Colonic mucosa (tissue), 4 donors: ENCODE measurements at places on chromosomes 7 and 10. TPM values are rescaled to one million over a fixed set of nuclear protein-coding genes. Genes with fewer than 3 reads are reported as not detected.

- no peak for DNase-seq
Observed at GRCh38 chr10:87921931-87922688, 58.7 kb downstream of the PTEN start.

DNA sequence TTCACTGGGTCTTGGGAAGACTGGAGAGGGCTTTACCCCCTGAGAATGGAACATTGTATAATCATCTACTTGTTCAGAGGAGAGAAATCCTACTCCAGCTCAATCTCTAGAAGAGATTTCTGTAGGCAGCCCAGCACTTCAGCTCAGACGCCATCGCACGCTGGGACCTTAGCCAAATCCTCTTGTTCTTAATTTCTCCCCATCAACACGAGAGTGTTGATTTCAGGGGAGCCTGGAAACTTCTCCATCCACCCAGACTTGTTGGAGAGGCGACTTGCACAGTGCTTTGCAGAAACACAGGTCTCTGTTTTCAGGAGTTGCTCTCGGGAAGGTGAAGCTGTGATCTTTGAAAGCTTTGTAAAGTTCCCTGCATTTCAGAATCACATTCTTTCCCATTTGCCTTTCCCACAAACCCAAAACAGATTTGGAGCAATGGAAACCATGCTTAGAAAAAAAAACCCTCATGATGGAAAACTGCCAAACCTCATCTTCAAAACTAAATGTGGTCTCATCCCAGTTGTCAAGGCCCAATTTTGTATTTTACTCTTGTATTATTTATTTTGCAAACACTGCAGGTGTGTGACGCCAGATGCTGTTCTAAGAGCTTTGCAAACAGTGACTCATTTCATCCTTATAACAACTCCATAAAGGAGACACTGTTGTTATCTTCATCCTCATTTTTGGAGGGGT is 60.9 kb downstream of the CALML3 start:
- DNase-seq = no peak

GRCh38 chr10:77899690-77900089 is 26.9 kb downstream of the DLG5 start:
- DNase-seq = no peak

- peak; percentile 64 for DNase-seq
Observed at GRCh38 chr10:109974504-109975191, 33.1 kb upstream of the ADD3 start.

GRCh38 chr10:122349758-122350369 is 24.6 kb upstream of the PLEKHA1 start:
- DNase-seq = no peak

- no peak for DNase-seq
Observed at GRCh38 chr7:16514271-16514670, 12.4 kb upstream of the LRRC72 start.

DNA sequence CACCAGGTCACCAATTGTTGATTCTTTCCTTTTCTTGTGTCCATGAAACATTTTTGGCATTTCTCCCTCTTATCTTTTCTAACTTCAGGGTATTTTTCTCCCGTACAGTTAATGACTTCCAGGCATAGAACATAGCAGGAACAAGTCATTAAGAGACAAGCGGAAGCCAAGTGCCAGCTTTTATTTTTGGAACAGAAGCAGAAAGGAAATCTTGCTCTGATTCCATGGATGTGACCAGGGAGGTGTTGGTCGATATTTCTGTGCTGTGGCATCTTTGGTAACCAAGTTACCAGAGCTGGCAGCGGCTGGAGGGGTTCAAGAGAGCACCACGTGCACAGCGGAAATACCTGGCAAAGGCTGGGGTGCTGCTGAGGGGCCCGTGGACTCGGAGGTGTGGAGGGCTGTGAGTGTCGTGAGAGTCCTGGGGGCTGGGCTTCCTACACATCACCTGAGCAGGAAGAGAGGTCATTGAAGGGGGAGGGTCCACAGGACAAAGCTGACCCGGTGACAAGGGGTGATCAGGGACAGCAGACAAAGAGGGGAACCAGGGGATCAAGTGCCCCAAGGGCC is 1.8 kb downstream of the LLCFC1 start:
- no peak for DNase-seq

- peak; percentile 47 for DNase-seq
Observed at GRCh38 chr7:151086802-151087244, 548 bp downstream of the AGAP3 start.

- no peak for DNase-seq
Observed at GRCh38 chr7:150385302-150385723, 6.2 kb downstream of the ZNF775 start.

- peak; percentile 68 for DNase-seq
Observed at GRCh38 chr7:77415823-77416620, at the start of gene GSAP. Gene GSAP, minus strand, starts transcription at chr7:77416349. Its CDS starts 28 bp downstream, at chr7:77416321.

GRCh38 chr7:145050415-145050814 is 214.6 kb upstream of the TPK1 start:
- no peak for DNase-seq

GRCh38 chr10:25059990-25060389 is 43.6 kb downstream of the THNSL1 start:
- DNase-seq = peak; percentile 77

DNA sequence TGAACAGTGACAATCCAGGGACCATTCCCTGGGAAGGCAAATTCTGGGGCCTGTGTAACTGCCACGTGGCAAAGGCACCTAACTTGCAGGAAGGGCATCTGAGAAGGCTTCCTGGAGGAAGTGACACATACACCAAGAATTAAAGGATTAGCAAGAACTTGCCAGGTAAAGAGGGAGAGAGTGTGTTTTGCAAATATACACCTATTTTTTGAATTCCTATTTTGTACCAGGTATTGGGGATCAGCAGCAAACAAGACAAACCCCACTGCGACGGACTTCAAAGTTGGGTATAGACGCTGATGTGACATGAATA is 206.5 kb upstream of the ZMIZ1 start:
- no peak for DNase-seq

- no peak for DNase-seq
Observed at GRCh38 chr7:39410582-39410981, 155.6 kb upstream of the YAE1 start.

GRCh38 chr7:150412518-150413488 is 33.7 kb downstream of the ZNF775 start:
- DNase-seq = no peak

- no peak for DNase-seq
Observed at GRCh38 chr10:116536810-116537209, 8.9 kb upstream of the PNLIP start.

- DNase-seq = no peak
Observed at GRCh38 chr7:40800771-40801170, 666.0 kb downstream of the SUGCT start.

CALHM3 gene
- not detected for total RNA-seq

GCK gene
- total RNA-seq = 0.17 TPM

PIK3AP1 gene
- 10.9 TPM for total RNA-seq

FOXK1 gene
- 29.6 TPM for total RNA-seq

AKR1C2 gene
- total RNA-seq = 8.5 TPM
